ENCODE measurements at places on chromosomes 3 and 15.

DNA sequence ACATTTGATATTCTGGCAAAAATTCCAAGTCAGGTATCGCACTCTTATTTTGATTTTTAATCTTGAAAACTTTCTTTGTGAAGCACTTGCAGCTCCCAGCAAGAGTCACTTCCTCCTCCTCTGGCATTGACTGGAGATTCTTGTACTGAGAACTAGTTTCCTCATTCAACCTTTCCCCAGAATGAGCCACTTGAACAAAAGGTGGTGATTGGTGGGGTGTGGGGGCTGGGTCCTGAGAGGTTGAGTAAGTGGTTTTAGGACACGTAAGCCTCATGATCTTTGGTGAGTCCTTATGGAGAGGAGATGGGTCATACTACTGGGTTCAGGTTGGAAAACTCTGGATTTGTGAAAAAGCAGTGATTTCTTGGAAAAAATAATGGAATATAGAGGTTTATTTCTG, 32.3 kb upstream of the ONECUT1 start:
- no peak for DNase-seq

DNA sequence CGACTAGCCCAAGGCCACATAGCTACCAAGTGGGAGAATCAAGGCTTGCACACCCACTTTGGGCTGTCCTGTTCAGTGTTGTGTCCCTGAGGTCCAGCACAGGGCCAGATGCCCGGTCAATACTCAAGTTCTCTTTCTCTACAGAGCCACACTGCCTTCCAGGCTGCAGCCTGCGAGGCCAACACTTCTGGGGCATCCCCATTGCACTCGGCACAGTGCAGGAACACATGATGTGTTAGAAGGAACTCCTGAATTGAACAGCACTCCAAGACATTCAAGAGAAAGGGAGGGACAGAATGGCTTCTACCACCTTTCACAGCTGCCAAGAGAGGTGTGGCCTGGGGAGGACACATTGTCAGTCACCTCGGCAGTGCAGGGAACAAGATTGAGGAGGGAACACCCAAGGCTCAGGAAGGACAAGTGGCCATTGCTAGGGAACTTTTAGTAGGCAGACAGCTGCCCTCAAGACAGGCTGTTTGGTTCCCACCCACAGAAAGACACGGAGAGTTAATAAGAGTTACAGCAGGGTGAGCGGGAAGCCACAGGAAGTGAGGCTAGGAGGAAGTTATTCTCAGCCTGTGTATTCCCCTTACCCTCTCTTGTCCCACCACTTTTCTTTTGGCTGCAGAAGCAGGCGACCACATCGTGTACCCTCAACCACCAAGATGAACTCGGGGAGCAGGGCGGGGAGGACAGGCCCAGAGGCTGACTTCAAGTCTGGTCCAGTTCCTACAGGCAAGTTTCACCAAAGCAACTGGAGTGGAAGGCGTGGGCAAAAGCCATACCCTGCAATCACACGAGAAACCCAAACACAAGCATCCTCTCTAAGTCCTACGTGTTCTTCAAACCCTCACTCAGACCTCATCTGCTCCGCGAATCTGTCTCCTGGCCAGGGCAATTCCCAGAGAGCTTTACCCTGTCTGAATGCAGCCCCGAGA, 69.4 kb downstream of the SRGAP3 start:
- no peak for DNase-seq

DNA sequence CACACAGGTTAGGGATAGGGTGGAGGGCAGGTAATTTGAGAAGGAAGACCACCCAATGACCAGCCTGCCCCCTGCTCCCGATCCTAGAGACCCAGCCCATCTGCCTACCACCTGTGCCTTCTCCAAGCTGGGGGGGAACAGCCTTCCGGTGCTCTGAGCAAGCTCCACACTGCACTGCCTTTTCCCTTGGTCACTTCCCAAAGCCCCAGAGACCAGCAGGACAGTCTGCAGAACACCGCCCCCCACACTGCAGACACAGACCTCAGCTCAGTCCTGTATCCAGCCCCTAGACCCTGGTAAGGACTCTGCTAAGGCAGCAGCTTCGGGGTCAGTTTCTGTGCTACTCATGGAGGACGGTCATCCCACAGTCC, 156.9 kb downstream of the MEGF11 start:
- no peak for DNase-seq

DNA sequence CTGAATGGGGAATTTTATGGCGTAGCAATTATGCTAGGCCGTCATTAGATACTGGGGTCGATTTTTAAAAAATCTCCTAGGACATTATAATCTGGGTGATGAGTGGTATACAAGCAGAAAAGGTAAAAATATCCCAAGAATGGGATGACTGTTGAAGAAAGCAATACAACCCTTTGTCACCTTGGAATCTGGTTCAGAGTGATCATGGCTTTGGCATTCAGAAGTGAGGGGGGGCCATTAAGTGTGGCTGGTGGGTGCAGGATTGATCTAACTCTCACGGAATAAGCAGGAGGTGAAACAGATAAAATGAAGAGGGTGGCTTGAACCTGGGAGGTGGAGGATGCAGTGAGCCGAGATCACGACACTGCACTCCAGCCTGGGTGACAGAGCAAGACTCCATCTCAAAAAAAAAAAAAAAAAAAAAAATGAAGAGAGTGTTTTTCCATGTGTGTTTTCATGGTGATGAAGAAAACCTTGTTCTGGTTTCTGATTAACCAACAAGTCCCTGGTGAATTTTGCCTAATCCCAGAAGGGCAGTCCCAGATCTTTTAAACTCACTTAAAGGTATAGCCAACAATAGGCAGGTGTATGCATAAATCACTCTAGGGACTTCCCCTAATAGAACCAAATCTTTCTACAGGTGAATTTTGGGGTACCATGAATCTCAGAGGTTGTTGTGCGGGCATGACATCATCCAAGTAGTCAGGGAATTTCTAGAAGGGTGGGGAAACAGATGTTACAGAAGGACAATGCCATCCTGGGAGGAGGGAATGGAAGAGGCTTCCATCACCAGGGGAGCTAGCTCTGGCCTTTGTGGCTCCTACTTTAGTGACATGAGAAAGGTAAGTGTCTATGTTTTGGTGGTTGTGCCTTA, 3.1 kb upstream of the RAD54L2 start:
- DNase-seq: no peak

DNA sequence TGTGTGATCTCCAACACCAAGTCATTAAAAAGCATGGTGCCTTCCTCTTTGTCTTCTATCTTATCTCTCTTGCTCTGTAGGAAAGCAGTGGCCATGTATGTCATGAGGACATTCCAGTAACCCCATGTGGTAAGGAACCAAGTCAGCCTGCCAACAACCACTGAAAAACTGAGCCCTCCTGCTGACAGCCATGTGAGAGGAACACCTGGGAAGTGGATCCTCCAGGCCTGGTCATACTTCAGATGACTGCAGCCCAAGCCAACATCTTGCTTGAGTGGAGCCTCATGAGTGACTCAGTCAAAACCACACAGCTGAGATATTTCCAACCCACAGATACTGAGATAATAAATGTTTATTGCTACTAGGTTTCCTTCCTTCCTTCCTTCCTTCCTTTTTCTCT, 597.3 kb downstream of the ZIC1 start:
- DNase-seq: no peak

DNA sequence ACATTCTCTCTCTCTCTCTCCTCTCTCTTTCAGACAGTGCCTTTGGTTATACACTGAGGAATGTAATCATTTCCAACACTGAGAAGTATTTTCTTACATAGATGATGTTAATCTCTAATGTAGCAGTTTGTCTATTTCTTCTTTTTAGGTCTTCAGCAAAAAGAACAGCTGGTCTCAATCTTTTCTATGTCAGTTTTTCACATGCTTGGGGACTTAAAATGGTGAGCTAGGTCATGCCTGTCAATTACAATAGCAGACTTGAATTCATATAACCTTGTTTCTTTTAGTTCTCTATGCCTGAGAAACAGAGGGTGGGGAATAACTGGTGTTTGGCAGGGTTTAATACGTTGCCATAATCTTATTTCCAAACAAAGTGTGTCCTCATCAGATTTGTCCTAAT, 786.2 kb downstream of the SQOR start:
- no peak for DNase-seq

GRCh38 chr3:136938334-136938733, 19.4 kb upstream of the IL20RB start:
- DNase-seq: no peak

DNA sequence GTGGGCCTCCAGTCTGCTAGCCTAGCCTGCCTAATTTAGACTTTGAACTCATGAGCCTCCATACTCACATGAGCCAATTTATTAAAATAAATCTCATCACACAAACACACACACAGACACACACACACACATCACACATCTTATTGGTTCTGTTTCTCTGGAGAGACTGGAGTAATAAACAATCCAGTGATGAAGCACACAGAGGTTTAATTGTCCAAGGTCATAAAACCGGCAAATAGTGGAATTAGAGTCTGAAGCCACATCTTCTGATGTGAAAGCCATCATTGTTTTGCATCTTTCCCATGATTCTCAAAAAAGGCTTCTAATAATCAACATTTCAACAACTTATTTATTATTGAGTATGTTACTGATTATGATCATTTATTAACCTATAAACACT, 249.4 kb upstream of the KCNH8 start:
- DNase-seq: no peak

DNA sequence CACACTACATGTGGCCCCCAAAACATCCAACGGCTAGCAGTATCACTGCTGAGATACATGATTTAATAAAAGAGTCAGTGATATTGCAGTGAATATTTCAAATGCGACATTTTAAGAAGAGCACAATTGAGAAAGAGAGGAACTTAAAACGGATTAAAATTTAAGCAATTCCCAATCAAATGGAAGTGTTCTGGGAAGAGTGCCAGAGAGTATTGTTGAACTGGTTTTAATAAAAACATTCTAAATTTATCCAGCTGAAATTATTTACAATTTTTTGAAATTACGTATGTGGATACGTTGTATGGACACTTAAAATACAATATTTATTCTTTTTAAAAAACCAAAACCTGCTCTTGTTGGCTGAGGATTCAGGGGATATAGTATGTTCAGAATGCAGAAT, 117.7 kb downstream of the C3orf38 start:
- no peak for DNase-seq

DNA sequence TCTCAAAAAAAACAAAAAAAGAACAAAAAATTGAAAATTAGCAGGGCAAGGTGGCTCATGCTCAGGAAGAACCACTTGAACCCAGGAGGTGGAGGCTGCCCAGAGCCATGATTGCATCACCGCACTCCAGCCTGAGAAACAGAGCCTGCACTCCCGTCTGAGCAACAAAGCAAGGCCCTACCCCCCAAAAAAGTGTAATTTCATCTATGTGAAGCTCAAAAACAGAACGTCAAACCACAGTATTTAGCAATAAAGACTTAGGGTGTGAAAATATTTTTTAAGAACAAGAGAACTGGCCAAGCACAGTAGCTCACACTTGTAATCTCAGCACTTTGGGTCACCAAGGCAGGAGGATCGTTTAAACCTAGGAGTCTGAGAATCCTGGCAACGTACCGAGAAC, 38.2 kb downstream of the STAG1 start:
- DNase-seq: no peak

DNA sequence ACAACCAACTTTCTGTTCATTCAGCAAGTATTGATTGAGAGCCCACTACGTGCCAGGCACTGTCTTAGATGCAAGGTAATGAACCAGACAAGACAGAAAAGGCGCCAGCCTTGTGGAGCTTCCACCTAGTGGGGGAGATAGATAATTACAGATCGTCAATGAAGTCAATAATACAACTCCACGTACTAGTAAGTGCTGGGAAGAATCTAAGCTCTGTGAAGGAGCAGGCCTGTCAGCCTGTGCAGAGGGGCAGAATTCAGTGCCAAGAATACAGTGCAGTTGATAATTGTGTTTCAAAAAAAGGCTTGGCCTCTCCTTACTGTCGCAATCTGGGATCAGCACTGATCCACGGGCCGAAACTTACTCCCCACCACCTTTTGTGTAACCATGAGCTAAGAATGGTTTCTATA, 186.3 kb downstream of the FEZF2 start:
- no peak for DNase-seq

- no peak for DNase-seq
Measured at GRCh38 chr15:80854104-80854503, 74.9 kb downstream of the CEMIP start.

- DNase-seq: no peak
Measured at GRCh38 chr15:92043283-92043682, 189.8 kb downstream of the SLCO3A1 start.
